WTC11 (cell line): ENCODE measurements at places on chromosomes 12 and 14. TPM values are rescaled to one million over a fixed set of nuclear protein-coding genes. Genes with fewer than 3 reads are reported as not detected.
A peak's percentile ranks its signal among the peaks of the same experiment; 100 is the strongest.

- peaks cover 24% of the 10 kb centered on the region for H3K36me3 ChIP-seq
- H3K27me3 ChIP-seq = no peaks in the 10 kb centered on the region
- H3K4me3 ChIP-seq = no peak overlapping the region
- peak overlapping the region; percentile 57; the same call in 1 of the 2 replicates for H3K27ac ChIP-seq
- no peak for DNase-seq
Measured at GRCh38 chr14:105445901-105446845, 26.5 kb downstream of the MTA1 start.

DNA sequence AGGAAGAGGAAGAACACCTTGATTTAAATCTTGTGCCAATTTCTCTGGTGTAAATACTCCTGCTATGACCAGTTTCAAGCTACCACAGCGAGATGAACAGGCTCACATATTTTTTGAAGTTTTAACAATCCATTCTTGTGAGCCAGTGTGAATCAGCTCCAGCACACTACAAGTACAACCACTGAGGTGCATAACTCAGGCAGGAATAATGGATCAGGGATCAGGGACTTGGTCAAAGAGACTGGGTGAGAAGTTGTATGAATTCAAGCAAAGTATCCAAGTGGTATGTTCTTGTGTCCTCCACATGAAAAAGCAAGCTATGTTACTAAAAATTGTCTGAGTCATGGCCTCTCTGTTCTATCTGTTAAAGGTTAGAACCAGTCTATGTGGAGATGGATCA, 35.2 kb upstream of the KITLG start:
- H3K4me1 ChIP-seq = no peaks in the 10 kb centered on the region
- no peak overlapping the region for H3K4me3 ChIP-seq
- peaks cover 4% of the 10 kb centered on the region for H3K36me3 ChIP-seq
- no peaks in the 10 kb centered on the region for H3K27me3 ChIP-seq
- H3K27ac ChIP-seq = no peak overlapping the region

GRCh38 chr14:30272848-30273832, 285.8 kb upstream of the G2E3 start:
- peaks cover 13% of the 10 kb centered on the region for H3K4me1 ChIP-seq
- no peak for DNase-seq
- H3K36me3 ChIP-seq = no peaks in the 10 kb centered on the region
- no peak overlapping the region for H3K4me3 ChIP-seq

- H3K4me1 ChIP-seq = peaks cover 5% of the 10 kb centered on the region
- peaks cover 6% of the 10 kb centered on the region; the same call in 1 of the 2 replicates for H3K36me3 ChIP-seq
- no peaks in the 10 kb centered on the region; the same call in 1 of the 2 replicates for H3K27me3 ChIP-seq
- H3K4me3 ChIP-seq = peak overlapping the region; percentile 67
- no peak overlapping the region; the same call in 1 of the 2 replicates for H3K27ac ChIP-seq
- DNase-seq = peak; percentile 34
Measured at GRCh38 chr14:105249182-105250007, 1.1 kb downstream of the BTBD6 start.

GRCh38 chr12:99020871-99021270, 375.8 kb downstream of the APAF1 start:
- no peak overlapping the region for H3K4me3 ChIP-seq
- peaks cover 36% of the 10 kb centered on the region for H3K27me3 ChIP-seq
- no peak for DNase-seq
- peaks cover 14% of the 10 kb centered on the region for H3K4me1 ChIP-seq
- no peak overlapping the region for H3K27ac ChIP-seq

DNA sequence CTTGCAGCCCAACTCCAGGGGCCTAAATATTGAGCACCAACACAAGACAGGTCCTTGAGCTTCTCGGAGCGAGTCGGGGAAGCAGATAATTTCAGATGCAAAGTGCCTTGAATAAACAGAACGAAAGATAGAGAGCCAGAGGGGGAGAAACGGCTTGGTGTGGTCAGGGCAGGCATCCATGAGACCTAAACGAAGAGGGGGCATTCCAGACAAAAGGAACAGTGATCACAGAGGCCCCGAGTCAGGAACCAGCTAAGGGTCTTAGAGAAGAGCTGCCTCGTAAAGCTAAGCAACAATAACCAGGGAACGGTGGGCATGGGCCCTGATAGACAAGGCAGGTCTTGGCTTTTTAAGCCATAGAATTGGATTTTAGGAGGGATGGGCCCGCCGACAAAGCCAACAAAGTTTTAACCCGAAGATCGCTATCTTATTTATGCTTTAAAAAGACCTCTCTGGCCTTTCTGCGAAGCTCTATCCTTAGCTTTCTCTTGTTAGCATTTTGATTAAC, 421 bp upstream of the ACADS start:
- no peak overlapping the region for H3K27ac ChIP-seq
- H3K36me3 ChIP-seq = peaks cover 37% of the 10 kb centered on the region
- peak overlapping the region; percentile 70 for H3K4me3 ChIP-seq

Gene ITGB7
- 0.90 to 1.4 TPM (median 1.1 TPM) in 3 replicates for total RNA-seq

Gene INHBE
- 3.2 to 5.0 TPM (median 3.3 TPM) in 3 replicates for total RNA-seq
